ENCODE measurements at places on chromosomes 13 and 19.

DNA sequence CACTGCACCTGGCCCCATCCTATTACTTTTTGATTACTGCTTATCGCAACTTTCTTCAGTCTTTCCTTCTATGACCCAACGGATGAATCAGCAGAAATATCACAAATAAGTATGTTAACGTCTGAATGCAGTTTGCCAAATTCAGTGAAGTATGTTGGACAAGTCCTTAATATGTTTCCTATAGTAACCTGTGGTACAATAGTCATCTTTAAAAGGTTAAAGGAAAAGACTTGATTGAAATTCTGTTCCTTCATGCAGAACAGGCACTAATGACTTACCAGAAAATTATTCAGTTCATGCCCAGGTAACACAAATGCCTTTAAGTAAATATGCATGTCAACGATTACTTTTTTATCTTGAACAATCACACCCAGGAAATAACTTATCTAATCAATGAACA, 242.6 kb downstream of the KCTD12 start:
- DNase-seq, result no peak

DNA sequence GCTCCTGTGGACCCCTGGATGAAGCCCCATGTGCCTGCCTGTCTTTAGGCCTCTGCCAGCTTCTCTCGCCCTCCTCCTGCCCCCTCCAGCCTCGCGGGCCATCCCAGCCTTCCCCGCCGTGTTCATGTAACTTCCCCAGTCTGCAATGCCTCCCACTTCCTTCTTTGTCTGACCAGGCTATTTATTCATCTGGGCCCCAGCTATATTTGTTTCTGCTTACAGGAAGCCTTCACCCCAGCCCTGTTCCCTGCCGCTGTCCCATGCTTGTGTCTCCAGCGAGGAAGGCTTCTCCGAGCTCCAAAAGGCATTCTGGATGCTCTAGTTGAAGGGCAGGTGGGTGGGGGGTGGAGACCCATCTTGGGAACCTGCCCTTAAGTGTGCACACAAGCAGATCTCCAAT, 7.9 kb upstream of the C3 start:
- peak; percentile 49 for DNase-seq

DNA sequence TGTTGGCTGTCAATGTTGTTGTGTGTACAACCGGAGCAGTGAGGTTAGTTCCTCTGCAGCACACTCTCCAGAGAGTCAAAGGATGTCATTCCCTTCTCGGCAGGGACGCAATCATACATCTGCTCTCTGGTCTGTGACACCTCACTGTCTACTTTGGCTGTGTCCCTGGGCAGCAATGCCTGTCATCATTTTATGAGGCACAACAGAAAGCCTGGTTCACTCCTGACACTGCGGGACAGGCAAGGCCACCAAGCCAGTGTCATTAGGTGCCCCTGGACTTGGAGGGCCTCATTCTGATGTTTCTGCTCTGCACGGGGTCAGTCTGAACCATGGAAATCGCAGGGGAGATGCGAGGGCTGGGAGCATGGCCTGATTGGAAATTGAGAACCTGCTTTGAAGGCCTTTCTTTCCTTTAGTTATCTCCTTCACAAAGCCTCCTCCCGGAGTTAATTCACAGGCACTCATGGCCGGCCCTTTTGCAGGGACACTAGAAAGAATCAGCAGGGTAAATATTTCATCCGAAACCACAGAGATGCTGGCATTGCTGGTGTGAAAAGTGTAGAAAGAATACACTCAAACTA, 284.4 kb downstream of the ZNF536 start:
- DNase-seq, result no peak

GRCh38 chr13:79590394-79590676, 109.4 kb downstream of the NDFIP2 start:
- no peak for DNase-seq

GRCh38 chr19:7932276-7932929, 6.5 kb upstream of the CTXN1 start:
- no peak for DNase-seq

DNA sequence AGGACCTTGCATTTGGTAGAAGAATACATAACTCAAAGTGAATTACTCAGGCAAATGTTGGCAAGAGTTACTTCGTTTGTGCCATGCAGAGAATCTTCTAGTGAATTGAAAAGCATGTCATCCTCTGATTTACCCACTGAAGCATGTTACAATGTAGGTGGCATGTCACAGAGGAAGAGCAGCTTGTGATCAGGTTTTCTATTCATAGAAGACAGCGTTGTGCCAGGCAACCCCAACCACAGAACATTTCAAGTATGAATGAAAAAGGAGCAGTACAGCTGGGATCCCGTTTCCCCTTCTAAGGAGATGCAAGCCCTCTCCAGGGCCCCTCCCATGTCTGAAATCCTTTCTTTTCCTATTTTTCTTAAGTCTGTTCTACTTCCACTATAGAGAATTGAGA, 6.0 kb upstream of the KATNAL1 start:
- DNase-seq, result no peak

DNA sequence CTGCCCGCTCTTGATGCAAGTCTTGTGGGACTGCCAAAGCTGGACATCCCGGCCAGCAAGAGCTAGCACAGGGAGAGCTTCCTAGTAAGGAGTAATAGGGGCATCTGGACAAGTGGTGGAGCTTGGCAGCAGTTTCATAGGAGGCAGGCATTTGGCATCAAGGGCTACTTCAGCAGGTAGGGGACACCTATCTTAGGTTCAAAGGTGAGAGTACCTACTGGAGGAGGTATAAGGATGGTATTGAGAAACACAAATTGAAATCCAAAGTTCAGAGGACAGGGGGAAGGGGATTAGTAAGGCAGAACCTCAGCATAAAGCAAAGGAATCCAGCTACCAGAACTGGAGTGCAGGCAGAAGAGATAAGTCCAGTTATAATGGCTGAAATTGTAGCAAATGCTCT, 441.7 kb downstream of the OXGR1 start:
- DNase-seq, result no peak

DNA sequence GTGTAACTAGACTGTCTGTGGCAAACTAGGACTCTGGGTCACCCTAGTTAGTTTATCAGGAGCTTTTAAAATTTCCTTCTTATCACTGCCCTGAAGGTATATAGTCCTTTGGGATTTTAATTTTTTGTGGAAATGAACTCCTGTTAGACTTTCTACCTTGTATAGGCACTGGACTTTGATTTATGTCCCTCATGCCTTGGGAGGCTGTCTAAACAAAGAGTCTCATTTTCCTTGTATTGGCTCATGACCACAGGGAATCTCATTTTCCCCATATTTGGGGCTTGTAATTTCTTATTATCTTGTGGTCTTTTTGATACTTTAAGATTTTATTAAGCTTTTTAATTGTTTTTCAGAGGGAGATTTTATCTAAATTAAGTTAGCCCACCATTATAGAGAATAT, 21.4 kb downstream of the KCTD4 start:
- no peak for DNase-seq

DNA sequence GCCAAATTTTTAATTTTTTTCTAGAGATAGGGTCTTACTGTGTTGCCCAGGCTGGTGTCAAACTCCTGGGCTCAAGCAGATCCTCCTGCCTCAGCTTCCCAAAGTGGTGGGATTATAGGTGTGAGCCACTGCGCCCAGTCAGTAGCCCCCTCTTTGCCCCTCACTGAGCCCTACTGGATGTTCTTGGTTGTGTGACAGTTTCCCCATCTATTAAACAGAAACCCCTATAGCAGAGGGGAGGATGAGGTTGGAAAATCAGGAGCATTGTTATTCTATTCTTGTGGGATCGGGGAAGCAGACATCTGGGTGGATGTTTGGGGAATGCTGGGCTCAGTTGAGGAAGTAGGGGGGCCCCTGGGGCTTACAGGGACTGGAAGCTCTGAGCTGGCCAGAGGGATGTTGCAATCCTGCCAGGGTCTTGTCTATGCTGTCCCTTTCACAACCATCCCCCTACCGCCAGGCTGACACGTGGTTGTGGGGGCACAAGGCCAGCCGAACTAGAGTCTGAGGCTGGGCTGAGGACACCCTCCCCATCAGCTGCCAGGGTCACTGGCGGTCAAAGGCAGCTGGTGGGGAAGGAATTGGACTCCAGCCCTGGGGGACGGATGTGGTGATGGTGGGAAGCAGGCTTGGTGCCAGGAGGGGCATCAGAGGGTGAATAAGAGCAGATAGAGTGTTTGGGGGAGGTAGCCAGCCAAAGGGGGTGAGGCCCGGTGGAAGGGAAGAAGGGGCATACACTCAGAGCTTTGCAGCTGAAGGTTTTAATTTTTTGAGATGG, 10.9 kb downstream of the APOC1 start:
- no peak for DNase-seq

GRCh38 chr13:20536992-20537391, 11.3 kb upstream of the CRYL1 start:
- DNase-seq, result no peak

DNA sequence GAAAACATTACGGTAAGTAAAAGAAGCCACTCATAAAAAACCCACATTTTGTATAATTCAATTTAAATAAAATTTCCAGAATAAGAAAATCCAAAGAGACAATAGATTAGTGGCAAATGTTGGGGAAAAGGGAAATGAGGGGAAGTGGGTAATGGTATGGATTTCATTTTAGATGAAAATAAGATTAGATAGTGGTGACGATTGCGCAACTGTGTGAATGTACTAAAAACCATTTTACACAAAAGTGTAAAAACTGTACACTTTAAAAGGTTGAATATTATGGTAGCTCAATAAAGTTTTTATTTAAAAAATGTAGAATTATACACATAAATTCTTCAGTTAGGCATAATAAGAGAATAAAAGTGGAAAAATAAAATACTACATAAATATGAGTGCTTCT, 3.7 kb downstream of the MBD3L1 start:
- no peak for DNase-seq

GRCh38 chr19:48798937-48799336, 11.9 kb downstream of the BCAT2 start:
- DNase-seq, result no peak

- DNase-seq, result peak; percentile 60
Observed at GRCh38 chr19:48997972-48998371, 4.3 kb downstream of the RUVBL2 start.

- DNase-seq, result no peak
Observed at GRCh38 chr19:38429055-38429810, 3.2 kb upstream of the RASGRP4 start.

GRCh38 chr13:111007209-111007608, 92.3 kb upstream of the ANKRD10 start:
- DNase-seq, result no peak
